Glutamatergic neuron (in vitro differentiated cells): ENCODE measurements at places on chromosomes 7 and 10. TPM values are rescaled to one million over a fixed set of nuclear protein-coding genes. Genes with fewer than 3 reads are reported as not detected.

The AGMO gene
- total RNA-seq, result 1.2 TPM

The KLF14 gene
- total RNA-seq, result not detected

The ERCC6 gene
- 27.5 TPM for total RNA-seq

DNA sequence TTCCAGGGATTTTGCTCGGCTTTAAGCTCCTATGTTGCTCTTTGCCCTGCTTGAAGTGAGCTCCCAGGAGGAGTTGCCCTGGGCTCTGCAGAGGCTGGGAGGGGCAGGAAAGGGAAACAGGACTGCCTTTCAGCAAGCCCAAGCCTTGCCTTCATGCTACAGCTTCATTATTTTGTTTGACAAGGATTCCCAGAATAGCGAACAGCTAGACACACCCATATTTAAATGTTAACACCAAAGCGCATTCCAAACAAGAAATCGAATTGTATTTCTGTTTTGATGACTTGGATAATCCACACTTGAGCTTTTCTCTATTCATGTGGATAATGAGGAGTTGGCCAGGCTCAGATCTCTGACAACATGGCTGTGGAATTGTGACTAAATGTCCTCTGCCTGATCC, 6.3 kb downstream of the KIAA1217 start:
- DNase-seq, result no peak
- no peaks in the 10 kb centered on the region for H3K4me1 ChIP-seq
- H3K36me3 ChIP-seq, result no peaks in the 10 kb centered on the region

GRCh38 chr7:157514746-157515145, 177.9 kb downstream of the DNAJB6 start:
- no peaks in the 10 kb centered on the region for H3K36me3 ChIP-seq
- DNase-seq, result no peak
- peaks cover 3% of the 10 kb centered on the region for H3K4me1 ChIP-seq
- no peak overlapping the region for H3K4me3 ChIP-seq

GRCh38 chr7:41879403-41879802, 176.5 kb upstream of the INHBA start:
- H3K36me3 ChIP-seq, result no peaks in the 10 kb centered on the region
- peaks cover 4% of the 10 kb centered on the region for H3K27me3 ChIP-seq
- DNase-seq, result no peak
- peaks cover 11% of the 10 kb centered on the region for H3K4me1 ChIP-seq
- H3K4me3 ChIP-seq, result no peak overlapping the region

GRCh38 chr7:155665957-155666287, 21.5 kb downstream of the RBM33 start:
- H3K27ac ChIP-seq, result no peak overlapping the region
- no peak overlapping the region for H3K4me3 ChIP-seq
- no peak for DNase-seq
- H3K4me1 ChIP-seq, result peaks cover 17% of the 10 kb centered on the region

DNA sequence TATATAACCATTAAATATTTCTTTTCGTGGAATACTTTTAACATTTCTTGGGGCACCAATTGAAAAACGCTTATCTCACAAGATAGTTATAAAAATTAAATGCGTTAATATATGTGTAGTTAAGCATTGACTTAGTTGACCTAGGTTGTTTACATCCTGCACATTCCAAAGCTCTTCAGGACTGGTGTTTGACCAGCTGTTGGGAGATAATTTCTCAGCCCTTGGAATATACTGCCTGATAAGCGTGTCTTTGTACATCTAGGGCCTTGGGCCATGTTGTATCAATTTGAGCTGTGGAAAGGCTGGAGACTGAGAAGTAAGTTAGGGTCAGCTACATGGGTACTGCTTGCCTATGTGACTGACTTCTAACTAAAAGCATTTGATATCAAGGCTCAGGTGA, 90.0 kb upstream of the AOAH start:
- no peaks in the 10 kb centered on the region for H3K4me1 ChIP-seq
- H3K27ac ChIP-seq, result no peak overlapping the region
- no peak overlapping the region for H3K4me3 ChIP-seq
- no peak for DNase-seq

GRCh38 chr7:148884299-148885022, 370 bp upstream of the EZH2 start:
- H3K36me3 ChIP-seq, result no peaks in the 10 kb centered on the region
- peaks cover 6% of the 10 kb centered on the region for H3K4me1 ChIP-seq
- peak overlapping the region; percentile 92 for H3K4me3 ChIP-seq
- H3K27ac ChIP-seq, result no peak overlapping the region
- H3K27me3 ChIP-seq, result peaks cover 5% of the 10 kb centered on the region

DNA sequence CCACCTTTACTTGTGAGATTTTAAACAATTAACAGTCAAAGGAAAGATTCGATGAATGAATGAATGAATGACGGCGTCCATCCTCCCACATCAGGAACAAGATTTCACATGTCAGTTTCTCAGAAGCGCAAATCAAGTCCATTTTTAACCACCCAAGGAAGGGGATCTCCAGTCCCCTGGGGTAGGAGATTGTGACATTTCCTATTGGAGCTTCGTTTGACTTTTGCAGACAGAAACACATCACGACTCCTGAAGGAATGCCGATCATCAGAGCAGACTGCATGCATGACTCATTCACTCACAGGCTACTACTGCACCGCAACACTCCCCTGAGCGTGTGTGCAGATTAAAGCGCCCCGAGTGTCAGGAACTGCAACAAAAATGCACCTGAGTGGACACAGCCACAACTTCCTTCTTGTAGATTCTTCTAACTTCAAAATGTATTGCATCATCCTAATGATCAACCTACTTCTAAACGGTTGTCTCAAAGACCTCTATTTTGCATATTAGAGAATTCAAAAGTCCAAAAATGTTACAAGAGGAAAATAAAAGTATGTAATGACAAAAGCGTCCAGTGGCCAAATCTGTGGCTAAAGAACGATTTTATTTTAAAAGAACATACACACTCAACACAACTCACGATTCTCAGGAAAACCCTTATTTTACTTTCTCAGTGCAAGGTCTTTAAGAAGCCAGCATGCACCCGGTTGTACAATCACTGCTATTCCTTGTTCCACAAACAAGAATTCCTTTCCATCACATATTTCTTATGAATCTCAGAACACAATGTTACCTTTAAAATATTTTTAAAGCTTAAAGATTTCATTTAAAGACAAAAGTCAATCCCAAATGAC, 172.6 kb downstream of the FAM107B start:
- H3K27ac ChIP-seq, result no peak overlapping the region
- DNase-seq, result no peak
- peaks cover 20% of the 10 kb centered on the region for H3K4me1 ChIP-seq

DNA sequence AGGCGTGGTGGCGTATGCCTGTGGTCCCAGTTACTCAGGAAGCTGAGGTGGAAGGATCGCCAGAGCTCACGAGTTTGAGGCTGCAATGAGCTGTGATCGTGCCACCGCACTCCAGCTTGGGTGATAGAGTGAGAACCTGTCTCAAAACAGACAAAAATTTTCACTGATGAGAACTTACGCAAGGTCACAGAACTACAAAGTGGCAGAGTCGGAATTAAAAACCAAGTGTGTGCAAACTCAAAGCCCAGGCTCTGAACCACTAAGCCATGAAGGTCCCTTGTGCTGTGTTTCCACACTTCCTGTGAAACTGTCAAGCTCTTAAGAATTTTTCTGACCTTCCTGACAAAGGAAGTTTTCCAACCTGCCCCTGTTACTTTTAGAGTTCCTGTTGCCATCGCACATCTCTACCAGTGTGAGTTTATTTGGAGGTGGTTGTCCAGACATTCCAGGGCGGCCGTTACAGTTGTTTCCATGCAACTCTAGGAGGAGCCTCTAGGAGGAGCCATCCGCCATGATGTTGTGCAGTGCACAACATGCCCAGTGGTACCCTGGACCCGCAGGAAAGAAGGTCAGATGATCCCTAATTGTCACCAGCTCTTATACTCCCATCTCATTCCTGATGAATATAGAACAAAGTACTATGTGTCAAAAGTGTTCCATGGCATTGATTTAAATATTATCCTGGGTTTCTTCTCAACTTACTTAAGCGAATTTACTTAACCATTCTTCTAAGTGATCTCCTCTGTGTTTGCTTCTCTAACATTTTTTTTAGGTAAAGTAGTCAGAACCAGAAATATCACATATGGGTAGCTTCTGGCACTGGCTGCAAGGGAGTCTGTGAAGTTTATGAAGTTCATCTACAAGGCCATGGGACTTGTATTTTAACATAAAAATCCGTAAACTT, 49.0 kb upstream of the LYZL1 start:
- no peaks in the 10 kb centered on the region for H3K4me1 ChIP-seq
- H3K36me3 ChIP-seq, result no peaks in the 10 kb centered on the region
- no peak overlapping the region for H3K27ac ChIP-seq
- DNase-seq, result peak; percentile 48

DNA sequence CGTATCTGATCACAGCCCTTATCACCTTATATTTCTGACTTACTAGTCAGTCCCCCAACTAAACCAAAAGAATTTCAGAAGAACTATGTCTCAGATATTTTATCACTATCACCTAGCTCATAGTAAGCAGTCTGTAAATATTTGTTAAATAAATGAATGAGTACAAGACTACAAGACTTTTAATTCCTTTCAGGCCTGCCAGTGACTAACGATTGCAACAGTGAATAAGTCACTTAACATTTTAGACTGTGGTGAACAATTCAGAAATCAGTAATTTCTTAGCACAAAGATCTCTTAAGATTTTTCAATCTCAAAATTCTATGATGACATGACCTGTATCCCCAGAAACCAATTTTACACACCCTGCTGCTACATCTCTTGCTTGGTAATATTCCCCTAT, 162.2 kb downstream of the IMMP2L start:
- no peaks in the 10 kb centered on the region for H3K36me3 ChIP-seq
- no peaks in the 10 kb centered on the region for H3K4me1 ChIP-seq
- H3K27ac ChIP-seq, result no peak overlapping the region
- no peak for DNase-seq
